HT-29 (cell line): ENCODE measurements at places on chromosomes 3 and 15. TPM values are rescaled to one million over a fixed set of nuclear protein-coding genes. Genes with fewer than 3 reads are reported as not detected.
A peak's percentile ranks its signal among the peaks of the same experiment; 100 is the strongest.

- no peak for DNase-seq
Observed at GRCh38 chr3:48899273-48899672, 591 bp upstream of the SLC25A20 start.

- DNase-seq, result no peak
Observed at GRCh38 chr3:127431066-127431465, 143.2 kb upstream of the PRR20G start.

DNA sequence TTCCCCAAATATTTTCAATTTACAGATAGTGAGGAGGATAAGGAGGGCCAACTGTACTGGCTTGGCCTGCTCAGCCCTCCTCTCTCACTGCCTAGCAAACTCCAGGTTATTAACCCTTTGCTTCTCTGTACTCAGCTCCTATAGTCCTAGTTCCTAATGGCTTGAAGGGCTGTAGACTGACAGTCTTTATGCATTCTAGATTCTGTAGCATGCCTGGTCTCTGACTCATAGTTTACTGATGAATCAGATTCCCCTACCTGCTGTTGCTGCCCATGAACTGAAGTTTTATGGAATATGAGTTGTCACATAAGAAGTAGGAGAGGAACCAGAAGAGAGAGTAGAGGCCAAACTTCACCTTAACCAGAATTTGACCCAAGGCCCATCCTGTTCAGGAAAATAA is 27.1 kb upstream of the MAP3K13 start:
- peak; percentile 85 for DNase-seq

GRCh38 chr3:192564611-192565010 is 162.7 kb downstream of the FGF12 start:
- DNase-seq, result no peak

DNA sequence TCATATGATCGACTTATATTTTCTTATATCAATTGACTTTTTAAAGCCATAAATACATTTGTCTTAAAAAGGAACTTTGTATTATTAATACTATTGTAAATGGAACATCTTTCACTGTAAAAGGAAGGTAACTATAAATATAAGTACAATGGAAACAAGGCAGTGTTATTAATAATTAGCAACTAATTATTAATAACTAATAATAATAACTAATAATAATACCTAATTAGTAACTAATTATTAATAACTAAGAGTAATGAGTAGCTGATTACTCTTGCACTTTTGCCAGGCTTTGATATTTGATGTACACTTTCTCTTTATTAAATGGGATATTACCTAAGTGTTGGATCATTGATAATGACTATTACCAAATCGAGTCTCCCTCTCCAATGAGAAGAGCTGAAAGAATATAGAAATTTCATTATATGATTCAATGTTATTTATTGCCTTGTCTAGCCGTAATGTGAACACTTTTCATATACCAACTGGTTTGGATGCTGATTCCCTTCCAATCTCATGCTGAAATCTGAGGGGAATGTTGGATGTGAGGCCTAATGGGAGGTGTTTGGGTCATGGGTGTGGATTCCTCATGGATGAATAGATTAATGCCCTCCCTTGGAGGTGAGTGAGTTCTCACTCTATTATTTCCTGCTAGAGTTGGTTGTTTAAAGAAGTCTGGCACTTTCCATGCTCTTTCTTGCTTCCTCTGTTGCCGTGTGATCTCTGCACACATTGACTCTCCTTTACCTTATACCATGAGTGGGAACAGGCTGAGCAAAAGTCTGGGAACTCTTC is 202.1 kb upstream of the ZBTB20 start:
- DNase-seq, result no peak

VILL gene
- 2.2 and 2.4 TPM in 2 replicates for total RNA-seq
